Smooth muscle cell of the pulmonary artery (primary cell): ENCODE measurements at places on chromosomes 3 and 15. TPM values are rescaled to one million over a fixed set of nuclear protein-coding genes. Genes with fewer than 3 reads are reported as not detected.

CHST13 gene
- total RNA-seq: not detected in 2 replicates

STT3B gene
- 205 and 289 TPM in 2 replicates for total RNA-seq

THOC7 gene
- 34.1 and 43.2 TPM in 2 replicates for total RNA-seq

ADGRG7 gene
- 0.07 TPM in 1 of 2 replicates, not detected in the other for total RNA-seq

RAD51 gene
- total RNA-seq: 1.4 and 1.8 TPM in 2 replicates

KIF7 gene
- 14.3 and 19.9 TPM in 2 replicates for total RNA-seq

SLC28A2 gene
- not detected in 2 replicates for total RNA-seq

MOBP gene
- total RNA-seq: not detected in 2 replicates

DLL4 gene
- total RNA-seq: 0.07 and 0.10 TPM in 2 replicates
